ENCODE measurements at places on chromosomes 6 and 20.

DNA sequence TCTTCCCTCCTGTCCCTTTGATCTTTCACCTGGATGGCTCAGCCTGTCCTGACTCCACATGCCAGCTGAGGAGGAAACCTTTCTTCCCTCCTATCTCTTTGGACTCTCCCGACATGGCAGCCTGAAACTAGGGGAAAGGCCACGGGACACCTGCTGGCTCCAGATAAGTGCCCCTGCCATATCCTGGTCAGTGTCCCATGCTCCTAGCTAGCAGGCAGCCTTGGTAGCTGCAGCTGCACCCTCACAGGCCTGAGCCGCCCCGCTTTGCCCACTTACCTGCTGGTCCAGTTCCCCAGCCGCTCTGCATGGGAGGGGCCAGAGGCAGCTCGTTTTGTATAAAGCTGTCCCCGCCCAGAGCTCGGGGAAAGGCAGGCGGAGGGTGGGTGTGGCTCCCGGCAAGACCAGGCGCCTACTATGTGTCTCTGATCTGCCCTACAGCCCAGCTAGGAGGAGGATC is 7.4 kb upstream of the SLC52A3 start:
- no peak for DNase-seq

- DNase-seq = no peak
Observed at GRCh38 chr6:74115674-74116073, 419.7 kb downstream of the CD109 start.

- DNase-seq = peak; percentile 26
Observed at GRCh38 chr6:168208854-168209253, 110.7 kb downstream of the DACT2 start.

- DNase-seq = no peak
Observed at GRCh38 chr6:73984571-73985210, 288.7 kb downstream of the CD109 start.

GRCh38 chr20:33465481-33466302 is 22.1 kb upstream of the SNTA1 start:
- DNase-seq = no peak

DNA sequence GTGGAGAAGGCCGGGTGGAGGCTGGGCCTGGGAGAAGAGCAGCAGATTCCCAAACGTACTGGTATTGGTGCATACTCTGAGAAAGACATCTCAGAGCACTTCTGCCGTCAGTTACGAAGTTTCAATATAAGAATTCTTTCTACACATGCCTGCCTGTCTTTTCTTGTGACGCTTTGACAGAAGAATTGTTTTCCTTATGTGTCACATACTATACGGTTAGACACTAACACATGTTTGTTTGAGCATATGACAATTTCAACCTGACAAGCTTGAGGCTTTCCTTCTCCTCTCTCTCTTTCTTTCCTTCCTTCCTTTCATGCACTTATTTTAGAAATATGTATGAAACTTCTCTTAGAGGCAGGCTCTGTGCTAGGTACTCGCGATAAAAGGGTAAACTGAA is 360.0 kb downstream of the QKI start:
- no peak for DNase-seq

DNA sequence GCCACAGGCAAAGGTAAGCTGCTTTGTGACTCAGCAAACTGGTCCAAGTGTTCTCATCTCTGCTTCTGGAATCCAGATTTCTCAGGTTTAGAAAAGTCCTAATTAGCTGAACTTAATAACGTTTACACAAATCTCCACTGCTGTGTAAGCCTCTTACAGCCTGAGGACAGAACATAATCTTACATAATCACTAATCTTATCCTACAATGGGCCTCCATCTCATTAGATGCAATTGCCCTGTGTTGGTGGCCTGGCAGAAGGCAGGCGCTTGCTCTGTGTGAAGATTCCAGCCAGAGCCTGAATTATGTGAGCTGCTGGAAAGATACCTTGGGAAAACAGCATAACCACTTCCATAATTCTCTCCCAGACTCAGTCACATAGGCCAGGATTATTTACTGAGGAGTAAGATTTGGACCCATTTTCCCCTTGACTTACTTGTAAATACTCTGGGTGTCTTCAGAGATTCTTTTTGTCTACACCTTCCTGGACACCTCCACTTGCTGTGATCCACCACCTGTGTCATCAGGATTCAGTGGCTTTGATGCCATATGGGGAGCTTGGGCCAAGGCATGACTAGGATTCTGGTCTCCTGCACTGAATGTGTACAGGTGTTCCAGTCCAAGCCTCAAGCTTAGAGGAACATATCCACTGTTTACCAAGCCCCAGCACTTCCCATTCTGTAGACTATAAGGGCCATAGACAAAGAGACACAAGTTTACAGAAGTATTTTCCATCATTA is 104.4 kb downstream of the C6orf118 start:
- no peak for DNase-seq

DNA sequence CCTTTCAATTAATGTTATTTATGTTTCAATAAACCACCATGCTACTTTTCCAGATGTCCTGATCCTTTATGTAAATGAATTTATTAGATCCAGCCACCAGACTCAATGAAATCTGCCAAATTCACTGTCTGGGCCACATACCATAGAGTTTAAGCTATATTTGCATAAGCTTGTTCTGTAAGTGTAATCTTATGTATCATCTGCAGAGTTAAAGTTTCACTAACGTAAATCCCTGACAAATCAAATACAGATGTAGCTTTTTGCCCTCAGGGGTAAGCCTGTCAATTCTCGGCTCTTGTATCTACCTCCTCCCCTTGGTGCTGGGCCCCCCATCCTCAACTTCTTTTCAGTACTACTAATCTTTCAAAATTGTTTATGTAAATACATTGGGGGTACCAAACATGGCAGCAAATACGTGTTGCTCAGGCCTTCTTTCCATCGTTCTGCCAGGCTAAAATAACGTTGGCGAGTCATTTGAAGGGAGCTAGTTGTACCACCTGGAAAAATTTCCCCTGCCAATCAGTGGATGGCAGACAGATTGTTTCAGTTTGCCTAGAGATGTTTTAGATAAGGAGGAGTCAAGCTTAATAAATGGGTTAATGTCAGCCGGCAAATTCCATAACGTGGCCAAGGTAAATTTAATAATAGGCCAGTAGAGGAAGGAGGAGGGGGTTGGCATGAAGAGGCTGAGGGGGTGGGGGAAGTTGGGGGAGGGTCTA is 79.6 kb downstream of the RPS12 start:
- DNase-seq = peak; percentile 62

GRCh38 chr6:1586256-1586655 is 23.5 kb upstream of the FOXC1 start:
- DNase-seq = no peak

DNA sequence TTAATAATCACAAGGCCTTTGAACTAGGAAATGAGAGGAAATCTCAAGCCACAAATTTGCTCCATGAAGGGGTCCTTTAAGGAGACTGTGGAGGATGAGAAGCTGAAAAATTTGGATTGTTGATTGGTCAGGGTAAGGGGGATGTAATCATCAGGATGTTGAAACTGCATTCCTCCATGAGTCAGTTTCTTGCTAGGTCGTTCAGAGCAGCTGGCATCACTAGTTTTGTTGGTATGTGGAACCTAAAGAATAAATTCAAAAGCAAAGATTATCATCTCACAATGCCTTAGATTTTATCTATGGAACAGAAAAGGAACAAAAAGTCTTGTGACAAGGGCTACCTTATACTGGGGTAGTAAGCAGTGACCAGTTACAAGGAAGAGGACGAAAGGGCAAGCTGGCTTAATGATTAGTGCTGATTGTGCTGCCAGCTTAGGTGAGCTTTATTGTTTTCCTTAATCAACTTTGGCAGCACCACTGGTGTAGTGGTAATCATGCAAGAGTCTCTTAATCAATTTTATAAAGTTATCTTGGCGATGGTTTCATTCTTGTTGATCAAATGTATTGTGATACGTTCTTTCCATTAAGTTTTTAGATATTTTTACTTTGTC is 36.6 kb downstream of the CRISP2 start:
- DNase-seq = no peak

GRCh38 chr6:118864341-118865099 is 29.4 kb upstream of the ASF1A start:
- DNase-seq = no peak

GRCh38 chr6:17101422-17102257 is at the start of gene STMND1:
STMND1 (plus strand) TSS chr6:17102050; CDS start chr6:17102258, 208 bp downstream.
- no peak for DNase-seq

GRCh38 chr6:91852252-91852651 is 1265.4 kb upstream of the MAP3K7 start:
- no peak for DNase-seq

DNA sequence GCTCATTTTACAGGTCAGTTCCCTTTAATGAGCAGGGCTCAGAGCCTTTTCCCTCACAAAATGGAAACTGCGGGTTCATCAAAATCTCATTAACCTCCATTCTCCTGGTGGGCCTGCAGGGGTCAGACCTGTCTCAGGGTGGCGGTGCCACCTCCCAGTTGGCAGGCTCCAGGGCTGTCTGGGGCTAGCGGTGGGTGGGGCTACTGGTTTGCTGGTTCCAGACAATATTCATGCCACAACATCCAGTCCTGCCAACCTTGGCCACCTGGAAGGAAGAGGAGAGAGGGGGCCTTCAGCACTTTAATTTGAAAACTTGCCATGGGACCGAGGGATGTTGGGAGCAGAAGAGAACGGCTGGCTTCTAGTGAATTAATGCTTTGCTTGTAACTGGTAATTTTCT is 41.9 kb upstream of the CTNNBL1 start:
- no peak for DNase-seq

DNA sequence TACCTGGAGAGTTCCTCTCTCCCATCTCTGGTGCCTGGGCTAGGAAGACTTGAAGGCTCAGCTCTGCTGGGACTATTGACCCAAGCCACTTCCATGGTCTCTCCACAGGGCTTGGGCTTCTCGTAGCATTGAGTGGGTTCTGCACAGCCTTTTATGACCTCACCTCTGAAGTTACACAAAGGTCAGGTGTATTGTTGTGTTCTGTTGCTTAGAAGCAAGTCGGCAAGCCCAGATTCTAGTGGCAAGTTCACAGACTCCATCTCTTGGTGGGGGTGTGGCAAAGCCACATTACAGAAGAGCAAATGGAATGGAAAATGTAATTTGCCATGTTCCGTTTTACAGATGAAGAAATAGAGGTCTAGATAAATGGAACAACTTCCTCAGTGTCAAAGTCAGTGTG is 13.5 kb downstream of the BPI start:
- no peak for DNase-seq

- no peak for DNase-seq
Observed at GRCh38 chr6:112833581-112834131, 486.5 kb downstream of the RFPL4B start.

GRCh38 chr6:112027942-112028674 is 25.8 kb upstream of the CCN6 start:
- no peak for DNase-seq

- DNase-seq = peak; percentile 12
Observed at GRCh38 chr6:129730477-129731165, 20.6 kb upstream of the ARHGAP18 start.

GRCh38 chr6:105929626-105930025 is 156.5 kb upstream of the PRDM1 start:
- DNase-seq = no peak

DNA sequence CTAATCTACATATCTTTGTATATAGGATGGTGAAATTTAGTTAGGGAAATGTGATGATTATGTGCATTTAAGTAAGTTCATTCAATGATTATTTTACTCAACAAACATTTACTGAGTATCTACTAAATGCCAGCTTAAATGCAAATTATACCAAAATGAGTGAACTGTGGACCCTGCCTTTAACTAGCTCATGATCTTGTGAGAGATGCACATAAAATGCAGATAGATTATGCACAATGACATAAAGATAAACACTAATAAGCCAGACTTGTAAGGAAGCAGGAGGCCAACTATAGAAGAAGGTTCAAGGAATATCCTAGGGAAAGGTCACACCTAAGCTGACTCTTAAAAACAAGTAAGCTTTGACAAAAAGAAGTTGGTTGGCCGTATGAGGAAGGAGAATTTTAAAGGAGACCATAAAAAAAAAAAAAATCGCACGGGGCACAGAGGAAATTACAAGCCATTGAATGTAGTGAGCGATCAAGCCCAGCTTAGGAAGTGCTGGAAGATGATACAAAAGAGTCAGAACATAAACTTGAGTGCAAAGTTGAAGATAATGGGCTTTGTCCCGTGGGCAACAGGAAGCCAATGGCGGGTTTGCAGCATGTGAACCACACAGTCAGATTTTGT is 107.9 kb downstream of the NRSN1 start:
- no peak for DNase-seq

GRCh38 chr6:152721956-152722355 is 24.3 kb downstream of the MYCT1 start:
- DNase-seq = no peak

GRCh38 chr6:17666646-17667045 is 40.1 kb downstream of the NUP153 start:
- no peak for DNase-seq

- no peak for DNase-seq
Observed at GRCh38 chr6:63447134-63447533, 125.1 kb upstream of the LOC128125822 start.

DNA sequence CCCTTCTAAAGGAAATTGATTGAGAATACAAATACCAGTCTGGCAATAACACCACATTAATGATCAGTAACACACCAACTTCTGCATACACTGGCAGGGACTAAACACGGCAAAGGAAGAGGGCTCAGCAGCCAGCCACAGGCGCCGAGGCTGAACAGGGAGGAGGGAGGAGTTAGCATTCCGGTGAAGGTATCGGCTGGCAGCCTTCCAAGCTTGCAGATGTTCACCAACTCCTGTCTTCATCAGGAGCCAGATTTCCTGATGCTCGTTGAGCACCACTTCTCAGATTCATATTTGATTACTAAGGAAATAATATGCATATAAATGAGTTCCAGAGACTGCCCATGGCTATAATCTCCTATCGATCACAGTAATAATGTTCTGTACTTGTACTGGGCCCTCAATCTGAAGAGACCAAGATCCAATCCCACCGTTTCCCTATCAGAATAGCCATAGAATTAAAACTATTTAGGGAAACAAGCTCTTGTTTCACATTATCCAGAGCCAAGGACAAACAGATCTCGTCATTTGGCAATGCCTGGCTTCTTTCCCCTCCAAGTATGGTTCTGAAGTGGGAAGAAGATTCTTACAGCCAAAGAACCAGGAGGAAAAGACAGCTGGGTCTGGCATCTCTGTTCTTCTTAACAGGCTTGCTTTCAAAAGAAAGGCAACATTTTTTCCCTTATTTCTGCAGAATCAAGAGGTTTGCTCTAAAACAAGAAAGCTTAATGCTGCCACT is 42.2 kb downstream of the GFOD1 start:
- DNase-seq = no peak

DNA sequence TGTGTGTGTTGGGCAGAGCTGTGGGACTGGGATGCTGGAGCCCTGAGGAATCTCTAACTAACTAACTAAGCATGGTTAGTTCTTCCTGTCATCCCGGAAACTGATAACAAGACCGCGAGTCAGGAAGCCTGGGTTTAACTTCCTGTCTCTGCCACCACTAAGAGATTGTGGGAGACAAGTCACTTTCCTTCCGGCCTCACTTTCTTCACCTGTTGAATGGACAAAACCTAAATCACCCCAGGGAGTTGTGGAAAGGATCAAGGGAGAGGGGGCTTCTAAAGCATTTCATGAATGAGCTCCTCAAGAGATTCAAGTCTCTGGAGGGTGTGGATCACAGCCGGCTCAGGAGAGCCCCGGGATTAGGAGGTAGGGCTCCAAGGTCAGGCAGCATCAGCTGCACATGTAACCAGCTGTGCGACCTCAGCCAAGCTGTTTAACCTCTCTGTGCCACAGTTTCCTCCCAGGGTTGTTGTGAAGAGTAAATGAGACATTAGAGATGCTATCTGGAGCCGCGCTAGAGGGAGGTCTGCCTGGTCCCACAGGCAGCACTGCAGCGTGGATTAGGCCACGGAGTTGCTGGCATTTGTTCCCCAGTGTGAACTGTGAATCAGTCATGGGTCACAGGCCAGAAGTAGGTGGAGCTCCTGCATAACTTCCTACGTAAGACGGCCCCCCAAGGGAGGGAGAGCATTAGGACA is 105.1 kb downstream of the TOX2 start:
- DNase-seq = no peak

GRCh38 chr6:144156991-144157390 is 6.7 kb downstream of the STX11 start:
- DNase-seq = no peak

All from NCI-H1048 (cell line).